Posterior vena cava (tissue), 2 donors: ENCODE measurements at places on chromosomes 11 and 22. TPM values are rescaled to one million over a fixed set of nuclear protein-coding genes. Genes with fewer than 3 reads are reported as not detected.
A peak's percentile ranks its signal among the peaks of the same experiment; 100 is the strongest.

SPTBN2 gene
- 5.9 TPM for total RNA-seq

- no peak for DNase-seq
Observed at GRCh38 chr11:106493751-106494150, 416.3 kb downstream of the AASDHPPT start.

- no peak for DNase-seq
Observed at GRCh38 chr11:5247472-5248192, 2.0 kb downstream of the HBG1 start.

GRCh38 chr22:38831166-38831945, 12.5 kb downstream of the NPTXR start:
- DNase-seq = peak; percentile 64

GRCh38 chr11:124276081-124276480, 19.9 kb downstream of the OR8G5 start:
- no peak for DNase-seq
